ENCODE measurements at places on chromosomes 7 and 10.

DNA sequence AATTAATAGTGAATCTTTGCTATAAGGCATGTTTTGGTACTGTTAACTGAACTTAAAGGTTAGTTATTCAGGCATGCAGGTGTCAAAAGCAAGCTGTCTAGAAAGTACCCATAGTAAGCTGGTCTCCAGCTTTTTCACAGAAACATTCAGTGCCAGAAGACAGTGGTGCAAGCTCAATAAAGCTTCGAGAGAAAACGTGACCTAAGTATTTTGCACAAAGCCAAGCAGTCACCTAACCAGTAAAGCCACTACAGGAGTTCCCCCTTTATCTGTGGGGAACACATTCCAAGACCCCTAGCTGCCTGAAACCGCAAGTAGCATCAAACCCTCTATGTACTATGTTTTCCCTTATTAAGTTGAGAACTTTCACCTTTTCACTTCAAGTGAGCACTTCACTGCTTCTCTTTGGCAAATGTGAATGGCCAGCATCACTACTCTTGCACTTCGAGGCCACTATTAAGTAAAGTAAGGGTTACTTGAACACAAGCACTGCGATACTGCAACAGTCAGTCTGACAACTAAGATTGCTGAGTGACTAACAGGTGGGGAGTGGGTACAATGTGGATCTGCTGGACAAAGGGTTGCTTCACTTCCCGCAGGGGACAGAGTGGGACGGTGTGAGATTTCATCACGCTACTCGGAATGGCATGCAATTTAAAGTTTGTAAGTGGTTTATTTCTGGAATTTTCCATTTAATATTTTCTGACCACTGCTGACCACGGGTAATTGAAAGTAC, 253.8 kb upstream of the YAE1 start:
- DNase-seq: no peak

GRCh38 chr10:88999625-89000024, 9.0 kb downstream of the FAS start:
- no peak for DNase-seq

DNA sequence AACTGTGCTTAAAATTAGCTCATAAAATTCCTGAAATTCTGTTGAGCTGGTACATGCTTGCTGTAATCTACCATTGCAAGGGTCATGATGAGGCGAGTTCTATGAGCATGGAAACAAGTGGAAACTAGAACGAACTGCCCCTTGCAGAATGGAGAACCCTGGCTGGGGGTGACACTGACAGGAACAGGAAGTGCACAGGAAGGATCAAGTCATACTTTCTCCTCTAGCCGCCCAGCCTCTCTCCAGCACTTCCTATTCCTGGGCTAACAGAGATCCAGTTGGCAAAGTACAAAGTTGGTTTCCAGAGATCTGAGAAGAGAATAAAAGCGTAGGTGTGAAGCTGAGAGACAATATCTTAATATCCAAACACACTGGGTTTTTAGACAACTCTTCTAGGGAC, 414.2 kb upstream of the PODXL start:
- DNase-seq: no peak

GRCh38 chr10:43922335-43923280, 273.9 kb upstream of the ZNF32 start:
- no peak for DNase-seq

DNA sequence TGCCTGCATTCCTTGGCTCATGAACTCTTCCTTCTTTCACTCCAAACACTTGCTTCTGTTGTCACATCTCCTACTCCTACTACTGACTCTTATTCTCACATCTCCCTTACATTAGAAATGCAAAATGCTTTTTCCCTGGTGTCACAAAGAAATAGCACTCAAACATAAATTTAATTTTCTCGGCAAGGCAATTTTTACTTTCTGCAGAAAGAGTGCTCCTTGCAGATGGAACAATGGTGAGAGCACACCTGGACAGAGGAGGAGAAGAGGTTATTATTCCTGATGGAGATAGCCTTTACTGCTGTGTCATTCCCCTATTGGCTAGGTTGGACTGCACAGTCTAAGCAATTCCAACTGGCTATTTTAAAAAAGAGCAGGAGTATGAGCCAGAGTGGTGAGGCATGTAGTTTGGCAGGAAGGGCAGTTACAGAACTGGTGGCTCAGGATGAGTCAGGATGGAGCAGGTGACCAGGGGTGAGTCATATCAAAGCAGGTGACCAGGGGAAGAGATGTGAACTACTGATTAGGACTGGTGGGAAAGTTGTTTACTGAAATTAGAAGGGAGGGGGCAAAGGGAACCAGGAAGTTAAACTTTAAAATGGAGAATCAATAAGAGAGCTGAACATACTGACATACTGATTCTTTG, 52.9 kb downstream of the CYP2C9 start:
- no peak for DNase-seq

DNA sequence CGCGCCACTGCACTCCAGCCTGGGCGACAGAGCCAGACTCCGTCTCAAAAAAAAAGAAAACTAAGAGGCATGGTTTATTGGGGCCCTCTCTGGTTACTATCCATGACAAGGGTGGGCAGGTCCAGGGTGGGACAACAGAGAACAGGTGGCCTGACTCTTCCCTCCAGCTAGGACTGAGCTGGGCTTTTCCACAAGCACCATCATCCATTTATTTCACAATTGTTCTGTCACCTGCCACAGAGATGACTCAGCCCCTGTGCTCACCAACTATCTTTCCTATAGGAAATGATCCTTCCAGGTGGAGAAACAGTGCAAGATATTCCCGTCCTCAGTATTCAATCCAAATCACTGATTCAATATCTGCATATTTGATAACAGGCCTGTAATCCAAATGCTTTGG, 44.9 kb upstream of the MYL10 start:
- no peak for DNase-seq

DNA sequence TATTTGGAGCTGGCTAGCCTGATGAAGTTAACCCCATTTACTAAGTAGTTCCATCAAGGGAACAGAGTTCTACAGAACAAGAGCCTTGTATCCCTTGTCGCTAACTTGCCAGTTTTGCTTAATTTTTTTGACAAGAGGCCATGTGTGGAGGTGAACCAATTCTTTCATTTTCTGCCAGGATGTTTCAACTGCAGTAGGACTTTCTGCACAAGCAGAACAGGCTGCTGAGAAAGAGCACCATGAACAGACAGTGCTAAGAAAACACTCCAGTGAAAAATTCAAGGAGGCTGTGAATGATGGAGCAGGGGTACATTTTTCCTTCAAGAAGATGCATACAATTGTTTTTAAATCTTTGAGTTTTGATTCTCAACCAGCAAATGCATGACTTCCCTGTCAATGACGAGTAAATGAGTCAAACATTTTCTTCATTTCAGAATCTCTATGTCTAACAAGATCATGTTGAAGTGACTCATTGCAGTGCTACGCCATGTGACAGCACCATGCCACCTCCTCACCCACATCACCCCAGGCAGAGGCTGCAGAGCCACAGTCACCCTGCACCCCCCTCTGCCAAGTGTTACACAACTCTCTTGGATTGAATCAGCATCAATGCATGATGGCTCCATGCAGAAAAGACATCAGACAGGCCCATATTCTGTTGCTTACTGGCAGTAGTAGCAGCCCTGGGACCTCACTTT, 193.1 kb downstream of the COBL start:
- DNase-seq: peak; percentile 15

DNA sequence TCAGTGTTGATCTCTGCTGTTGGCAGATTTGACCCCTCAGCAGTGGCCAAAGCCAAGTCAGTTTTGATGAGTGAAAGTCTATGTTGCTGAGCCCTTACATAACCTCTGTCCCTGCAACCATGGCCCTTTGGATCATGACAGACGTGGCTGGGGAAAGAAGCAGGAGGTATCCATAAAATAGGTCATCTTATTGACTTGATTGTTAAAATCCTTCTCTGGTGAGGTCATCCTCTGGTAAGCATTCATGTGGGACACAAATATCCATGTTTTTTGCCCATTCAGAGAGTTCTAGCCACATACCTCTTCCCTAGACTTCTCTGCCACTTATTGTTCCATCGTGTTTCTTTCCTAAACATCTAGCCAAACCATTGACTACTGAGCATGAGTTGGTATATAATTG, 251.9 kb upstream of the PTER start:
- DNase-seq: no peak

DNA sequence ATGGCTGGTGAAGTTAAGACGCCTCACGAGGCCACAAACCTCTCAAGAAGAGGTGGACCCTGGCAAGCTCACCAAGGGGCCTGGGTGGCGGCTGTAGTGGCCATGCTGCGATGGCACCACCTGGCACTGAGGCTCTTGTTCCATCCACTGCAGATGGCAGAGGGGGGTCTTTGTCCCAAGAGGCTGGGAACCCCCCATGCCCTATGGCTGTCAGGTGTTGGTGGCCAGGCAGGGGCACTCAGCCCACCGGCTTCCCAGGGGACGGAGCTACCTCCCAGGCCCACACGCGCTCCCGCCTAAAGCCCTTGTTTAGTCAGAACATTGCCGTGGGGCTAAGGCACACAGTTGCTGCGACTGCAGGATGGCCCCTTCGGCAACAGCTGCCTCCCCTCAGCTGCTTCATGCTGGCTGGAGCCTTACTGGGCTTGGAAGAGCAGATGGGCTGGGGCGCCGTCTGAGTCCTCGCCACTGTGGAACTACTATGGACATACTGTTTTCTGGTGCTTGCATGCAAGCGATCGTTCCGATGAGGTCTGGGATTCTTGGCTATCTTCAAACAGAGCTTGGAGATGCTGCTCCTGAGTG, 46.8 kb downstream of the DPYSL4 start:
- no peak for DNase-seq

- no peak for DNase-seq
Measured at GRCh38 chr10:95329296-95329695, 38.5 kb upstream of the PDLIM1 start.

DNA sequence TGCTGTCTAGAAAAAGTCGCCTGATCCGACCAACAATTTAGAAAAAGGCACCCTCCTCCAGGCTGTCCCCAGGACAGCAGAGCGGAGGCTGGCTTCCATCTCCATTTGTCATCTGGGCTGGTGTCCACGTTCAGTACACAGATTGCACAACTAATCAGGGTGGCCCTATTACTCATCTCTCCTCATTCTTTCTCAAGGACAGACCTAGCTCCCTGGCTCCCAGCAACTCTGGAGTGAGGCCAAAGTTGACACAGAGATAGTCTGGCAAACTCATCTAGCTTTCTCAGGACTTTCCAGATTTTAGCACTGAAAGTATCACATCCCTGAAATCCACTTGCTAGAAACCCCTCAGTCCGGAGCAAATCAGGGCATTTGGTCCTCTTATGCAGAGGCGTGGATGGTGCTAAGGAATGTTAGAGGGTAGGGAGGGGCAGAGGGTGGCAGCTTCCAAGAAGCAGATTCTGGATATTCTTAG, 75.1 kb downstream of the DNAH11 start:
- DNase-seq: no peak

GRCh38 chr7:97317575-97317974, 200.1 kb downstream of the SDHAF3 start:
- DNase-seq: no peak

GRCh38 chr7:18499407-18500177, 4.0 kb downstream of the HDAC9 start:
- DNase-seq: no peak

- DNase-seq: no peak
Measured at GRCh38 chr7:2936301-2936700, 92.2 kb upstream of the GNA12 start.

GRCh38 chr7:25886387-25887240, 265.4 kb upstream of the NFE2L3 start:
- no peak for DNase-seq

GRCh38 chr7:128843938-128844621, 13.9 kb downstream of the FLNC start:
- DNase-seq: no peak

DNA sequence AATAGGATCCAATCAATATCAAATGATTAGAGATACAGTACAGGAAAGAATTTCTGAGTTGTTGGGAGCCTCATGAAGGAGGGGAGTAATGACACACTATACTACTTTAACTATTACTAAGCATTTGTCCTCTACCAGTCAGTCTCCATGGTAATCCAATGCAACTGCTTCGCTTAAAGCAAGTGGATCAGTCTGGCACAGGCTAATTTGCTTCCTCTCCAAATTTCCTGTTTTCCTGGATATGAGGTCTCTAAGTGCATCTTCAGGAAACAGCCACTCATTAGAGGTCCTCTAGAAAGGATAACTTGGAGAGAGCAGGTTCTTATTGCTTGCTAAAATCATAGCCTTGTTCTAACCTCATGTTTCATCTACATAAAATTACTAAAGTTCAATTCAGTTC, 8.4 kb upstream of the SEPTIN7 start:
- DNase-seq: no peak

DNA sequence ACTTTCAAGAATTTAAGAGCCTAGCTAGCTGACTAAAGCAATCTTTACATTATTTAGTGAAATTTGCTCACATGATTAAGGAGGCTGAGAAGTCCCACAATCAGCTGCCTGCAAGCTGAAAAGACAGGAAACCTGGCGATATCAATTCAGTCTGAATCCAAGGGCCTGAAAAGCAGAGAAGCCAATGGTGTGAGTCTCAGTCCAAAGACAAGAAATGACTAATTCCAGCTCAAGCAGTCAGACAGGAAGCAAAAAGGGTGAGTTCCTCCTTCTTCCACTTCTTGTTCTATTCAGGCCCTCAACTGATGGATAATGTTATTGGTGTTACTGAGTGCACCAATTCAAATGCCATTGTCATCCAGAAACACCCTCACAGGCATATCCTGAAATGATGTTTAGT, 1231.6 kb upstream of the CELF2 start:
- no peak for DNase-seq

DNA sequence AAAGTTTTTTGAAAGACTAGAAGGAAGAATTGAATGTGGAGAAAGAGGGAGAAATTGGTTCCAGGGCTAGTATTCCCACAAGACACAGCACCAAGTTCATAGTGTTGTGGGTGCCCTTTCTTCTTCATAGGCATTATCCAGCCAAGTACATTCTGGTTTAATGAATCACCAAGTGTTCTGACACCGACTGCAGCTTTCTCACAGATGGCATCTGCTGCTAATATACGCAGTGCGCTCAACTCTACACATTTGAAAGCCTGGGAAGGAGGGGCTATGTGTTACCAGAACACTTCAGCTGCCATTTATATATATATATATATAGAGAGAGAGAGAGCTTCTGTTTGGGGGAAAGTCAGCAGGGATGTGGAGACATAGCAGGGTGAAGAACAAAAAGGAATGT, 1168.4 kb downstream of the GATA3 start:
- DNase-seq: no peak

DNA sequence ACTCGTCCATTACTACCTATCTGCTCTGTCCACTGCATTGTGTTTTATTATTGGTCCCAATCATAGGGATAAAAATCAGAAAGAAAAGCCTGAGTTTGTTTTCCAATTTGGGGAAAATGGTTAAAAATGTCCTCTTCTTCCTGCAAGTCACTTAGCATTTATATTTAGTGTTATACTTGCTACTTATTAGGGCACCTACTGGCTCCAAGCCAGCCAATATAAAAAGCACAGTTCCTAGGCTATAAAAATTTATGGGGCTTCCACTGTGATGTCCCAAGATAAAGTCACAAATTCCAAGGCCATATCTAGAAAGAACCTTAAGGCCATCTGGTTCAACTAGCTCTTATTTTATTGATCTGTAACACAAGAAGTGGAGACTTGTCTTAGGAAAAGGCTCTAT, 3.2 kb downstream of the SLC35B4 start:
- DNase-seq: no peak

GRCh38 chr7:128443831-128444600, 11.7 kb upstream of the HILPDA start:
- DNase-seq: no peak

GRCh38 chr7:156514851-156515250, 125.7 kb upstream of the RNF32 start:
- DNase-seq: no peak

- DNase-seq: no peak
Measured at GRCh38 chr7:152633504-152633903, 42.4 kb downstream of the XRCC2 start.

- DNase-seq: no peak
Measured at GRCh38 chr10:111075577-111076185, 1.1 kb upstream of the ADRA2A start.

- DNase-seq: no peak
Measured at GRCh38 chr7:30776971-30777370, 5.8 kb downstream of the MINDY4 start.
